Stimulated activated CD4-positive, alpha-beta T cell treated with anti-CD3 and anti-CD28 coated beads, Interleukin-4, amount 100 ng/mL, for 1 hour (primary cell): ENCODE measurements at places on chromosomes 11 and 22.
A peak's percentile ranks its signal among the peaks of the same experiment; 100 is the strongest.

DNA sequence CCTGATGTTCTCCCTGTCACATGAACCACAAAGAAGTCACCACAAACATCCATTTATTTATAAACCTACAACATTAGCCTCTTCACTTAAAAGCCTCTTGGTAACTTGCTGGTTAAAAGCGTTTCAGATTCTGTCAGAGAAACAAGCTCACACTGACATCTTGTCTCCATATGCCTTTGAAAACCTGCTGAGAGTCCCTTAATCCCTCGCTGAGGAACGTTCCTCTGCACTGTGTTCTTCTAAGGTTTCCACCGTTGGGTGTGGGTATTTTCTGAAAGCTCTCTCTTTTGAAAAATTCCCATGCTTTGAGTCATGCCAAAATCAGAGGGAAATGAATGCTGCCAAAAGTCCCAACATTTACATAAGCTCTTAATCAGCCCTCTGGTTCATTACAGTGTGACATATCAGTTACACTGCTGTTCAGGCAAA is 149.8 kb downstream of the CCDC34 start:
- DNase-seq = no peak

DNA sequence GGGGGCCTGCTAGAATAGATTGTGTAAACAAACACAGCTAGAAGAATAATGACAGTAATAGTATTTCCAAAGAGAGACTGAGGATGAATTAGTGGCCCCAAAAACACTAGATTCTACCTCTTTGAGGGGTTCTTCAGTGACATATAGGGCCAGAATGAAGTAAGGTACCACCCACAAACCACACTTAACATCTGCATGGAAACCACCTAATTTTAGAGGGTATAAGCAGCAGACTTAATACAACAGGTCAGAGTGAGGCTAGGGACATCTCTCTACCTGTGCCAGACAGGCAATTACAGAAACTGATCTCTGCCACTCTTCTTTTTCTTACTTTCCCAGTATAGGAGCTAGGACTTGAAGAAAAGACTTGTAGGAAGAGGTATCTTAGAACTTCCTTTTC is 20.1 kb downstream of the ELP4 start:
- DNase-seq = no peak

- peak; percentile 56 for DNase-seq
These were observed 419 bp downstream of the ANKRD54 start for GRCh38 chr22:37843741-37844089.

DNA sequence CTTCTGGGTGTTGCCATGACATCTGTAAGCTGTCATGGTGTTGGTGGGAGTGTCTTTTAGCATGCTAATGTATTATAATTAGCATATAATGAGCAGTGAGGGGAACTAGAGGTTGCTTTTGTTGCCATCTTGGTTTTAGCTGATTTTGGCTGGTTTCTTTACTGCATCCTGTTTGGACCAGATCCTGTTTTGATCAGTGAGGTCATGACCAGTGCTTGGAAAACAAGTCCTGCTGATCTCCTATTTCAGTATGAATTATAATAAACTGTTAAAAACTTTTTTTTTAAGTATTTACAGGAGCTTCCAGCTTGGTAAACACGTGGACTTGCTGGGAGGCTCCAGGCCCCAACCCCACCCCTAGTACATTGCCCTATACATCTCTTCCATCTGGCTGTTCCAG is 30.5 kb upstream of the P4HA3 start:
- no peak for DNase-seq

DNA sequence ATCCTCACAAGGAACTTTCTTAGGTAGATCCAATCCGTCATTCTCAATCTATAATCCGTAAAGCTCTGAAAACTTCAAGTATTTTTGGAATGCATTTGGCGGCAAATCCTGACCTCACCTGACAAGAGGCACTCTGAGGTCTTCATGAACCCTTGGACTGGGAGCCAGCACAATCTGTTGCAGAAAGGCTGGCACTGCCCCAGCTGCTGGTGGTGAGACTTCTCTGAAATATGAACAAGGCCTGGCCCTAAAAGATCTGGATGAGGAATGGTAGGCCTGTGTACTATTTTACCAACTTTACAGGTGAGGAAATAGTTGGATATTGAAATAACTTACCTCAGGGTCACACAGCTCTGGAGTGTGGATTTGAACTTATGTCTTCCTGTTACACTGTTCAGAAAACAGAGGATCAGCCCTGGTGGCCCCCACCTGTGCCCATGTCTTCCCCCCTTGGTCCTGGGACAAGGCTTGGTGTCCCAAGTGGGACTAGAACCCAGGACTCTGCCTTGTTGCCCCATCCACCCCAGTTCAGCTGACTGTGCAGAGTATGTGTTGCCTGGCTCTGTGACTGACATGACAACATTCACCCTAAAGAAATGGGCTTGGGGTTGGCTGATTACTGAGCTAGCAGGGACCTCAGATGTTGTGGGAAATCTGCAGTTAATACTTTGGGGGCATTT is 471.4 kb downstream of the MN1 start:
- DNase-seq = no peak

GRCh38 chr11:37141707-37142106 is 543.7 kb upstream of the RAG2 start:
- DNase-seq = no peak

GRCh38 chr11:121321614-121322243 is 29.2 kb downstream of the SC5D start:
- no peak for DNase-seq

GRCh38 chr11:134950692-134951304 is 538.8 kb upstream of the B3GAT1 start:
- DNase-seq = no peak

- no peak for DNase-seq
These were observed 6.4 kb upstream of the UBASH3B start for GRCh38 chr11:122649116-122649515.

DNA sequence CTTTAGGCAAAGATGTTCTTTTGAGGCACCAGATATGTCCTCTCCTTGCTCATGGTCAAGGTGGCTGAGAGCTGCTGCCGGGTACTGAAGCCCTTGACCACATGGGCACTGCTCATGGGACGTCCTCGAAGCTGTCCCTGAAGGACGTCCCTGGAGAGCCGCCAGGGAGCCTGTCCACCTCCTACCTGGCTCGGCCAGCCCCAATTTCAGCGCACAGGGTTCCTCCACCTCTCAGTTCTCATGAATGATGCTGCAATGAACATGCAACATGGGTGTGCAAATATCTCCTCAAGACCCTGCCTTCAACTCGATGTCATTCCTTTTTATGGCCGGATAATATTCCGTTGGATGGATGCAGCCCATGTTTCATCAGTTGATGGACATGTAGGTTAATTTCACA is 24.4 kb upstream of the TOLLIP start:
- DNase-seq = no peak
